ENCODE measurements at places on chromosomes 16 and 17.

DNA sequence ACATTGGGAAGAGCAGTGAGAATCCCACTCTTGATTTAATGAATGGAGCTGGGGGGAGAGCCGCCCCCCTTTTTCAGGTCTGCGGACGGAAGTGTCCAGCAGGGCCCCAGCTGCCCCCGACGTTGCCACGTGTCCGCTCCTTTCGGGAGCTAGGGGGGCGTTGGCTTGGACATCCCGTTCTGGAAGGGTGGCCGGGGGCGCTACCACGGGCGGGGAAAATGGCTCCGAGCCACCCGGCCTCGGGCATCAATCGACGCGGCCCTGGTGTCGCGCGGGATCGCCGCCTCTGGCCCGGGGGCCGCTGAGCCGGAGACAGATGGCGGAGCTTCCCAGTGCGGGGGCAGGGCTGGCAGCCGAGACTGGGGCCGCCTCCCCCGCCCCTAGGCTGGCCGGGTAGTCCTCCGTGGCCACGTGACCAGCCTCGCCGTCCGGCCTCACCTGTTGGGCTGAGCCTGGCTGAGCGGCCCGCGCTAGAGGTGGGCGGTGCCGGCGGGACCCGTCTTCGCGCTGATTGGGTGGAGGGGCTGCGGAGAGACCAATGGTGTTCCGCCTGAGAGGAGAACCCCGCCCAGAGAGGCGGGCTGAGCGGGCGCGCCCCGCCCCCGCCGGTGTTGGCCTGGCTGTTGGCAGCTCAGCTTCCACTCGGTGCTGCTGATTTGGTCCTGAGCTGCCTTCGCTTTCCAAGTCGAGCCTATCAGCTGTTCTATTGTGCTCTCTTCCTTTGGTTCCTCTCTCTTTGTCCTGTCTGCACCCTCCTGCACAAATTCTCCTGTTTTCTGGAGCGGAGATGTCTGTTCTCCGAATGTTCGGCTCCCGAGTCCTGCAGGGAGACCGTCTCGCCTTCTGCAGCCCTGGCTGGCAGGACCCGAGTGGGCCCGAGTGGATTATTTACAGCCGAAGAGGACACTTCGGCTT is 8.3 kb downstream of the HS3ST3B1 start:
- no peak for DNase-seq

DNA sequence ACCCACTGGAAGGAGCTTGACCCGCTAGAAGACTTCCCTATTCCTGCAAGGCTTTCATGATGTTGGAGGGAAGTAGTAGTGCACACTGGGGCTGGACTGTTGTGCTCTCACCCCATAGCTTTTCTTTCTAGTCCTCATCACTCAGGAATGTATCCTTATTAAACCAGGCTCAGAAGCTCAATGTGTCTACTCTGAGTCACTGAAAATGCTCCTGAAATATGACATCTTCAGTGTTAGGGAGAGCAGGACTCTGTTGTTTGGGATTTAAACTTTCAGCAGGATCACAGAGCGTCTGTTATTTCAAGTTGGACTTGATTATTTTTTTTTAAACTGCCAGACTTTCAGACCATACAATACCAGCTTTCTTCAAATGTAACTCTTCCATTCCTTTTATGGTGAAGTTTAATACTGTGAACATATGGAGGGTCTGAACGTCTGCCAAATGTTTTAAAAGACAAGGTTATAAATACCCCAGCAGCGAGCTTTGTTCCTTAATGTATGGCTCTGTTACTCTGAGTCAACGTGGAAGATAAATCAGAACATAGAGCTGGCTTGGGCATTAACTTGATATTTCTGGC is 257.5 kb downstream of the CDH11 start:
- no peak for DNase-seq

GRCh38 chr17:27535975-27536374 is 79.7 kb downstream of the KSR1 start:
- DNase-seq: no peak

GRCh38 chr17:7060165-7060891 is 16.4 kb upstream of the SLC16A11 start:
- DNase-seq: no peak

GRCh38 chr16:4840984-4841383 is 6.1 kb downstream of the GLYR1 start:
- DNase-seq: no peak

DNA sequence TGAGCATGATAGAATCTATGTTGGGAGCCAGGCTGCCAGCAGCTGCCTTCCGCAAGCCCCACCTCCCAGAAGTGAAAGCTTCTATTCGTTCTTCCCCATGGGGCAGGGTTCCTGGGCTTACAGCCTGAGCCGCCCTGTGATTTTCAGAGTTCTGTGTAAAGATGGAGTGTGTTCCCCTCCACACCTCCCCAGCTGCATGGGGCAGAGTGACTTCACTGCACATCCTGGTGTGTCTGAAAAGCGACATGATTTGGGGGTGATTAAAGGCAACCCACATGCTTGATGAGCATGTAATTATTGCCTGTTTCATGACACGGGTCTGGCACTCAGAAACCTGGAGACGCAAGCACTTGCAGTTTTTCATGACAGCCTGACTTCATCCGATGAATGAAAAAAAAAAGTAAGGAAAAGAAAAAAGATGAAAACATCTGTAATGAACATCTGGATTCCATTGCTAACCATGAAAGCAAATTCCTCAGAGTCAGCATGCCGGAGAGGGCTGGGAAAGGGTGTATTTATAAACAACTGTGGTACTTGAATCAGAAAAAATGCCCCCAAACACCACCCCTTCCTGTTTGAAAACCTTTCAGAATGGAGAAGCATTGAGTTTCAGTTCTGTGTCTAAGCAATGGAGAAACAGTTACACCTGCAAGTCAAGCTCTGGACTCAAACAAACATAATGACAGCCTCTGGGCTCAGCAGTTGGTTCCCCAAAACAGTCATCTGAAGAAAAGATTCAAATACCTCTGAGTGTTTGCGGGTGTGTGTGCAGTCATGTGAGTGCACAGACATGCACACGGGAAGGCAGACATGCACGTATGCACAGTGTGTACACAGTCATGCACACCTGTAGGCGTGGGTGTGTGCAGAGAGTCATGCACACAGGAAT is 266.0 kb downstream of the ENGASE start:
- no peak for DNase-seq

GRCh38 chr16:47567321-47567720 is 106.2 kb downstream of the PHKB start:
- DNase-seq: no peak

DNA sequence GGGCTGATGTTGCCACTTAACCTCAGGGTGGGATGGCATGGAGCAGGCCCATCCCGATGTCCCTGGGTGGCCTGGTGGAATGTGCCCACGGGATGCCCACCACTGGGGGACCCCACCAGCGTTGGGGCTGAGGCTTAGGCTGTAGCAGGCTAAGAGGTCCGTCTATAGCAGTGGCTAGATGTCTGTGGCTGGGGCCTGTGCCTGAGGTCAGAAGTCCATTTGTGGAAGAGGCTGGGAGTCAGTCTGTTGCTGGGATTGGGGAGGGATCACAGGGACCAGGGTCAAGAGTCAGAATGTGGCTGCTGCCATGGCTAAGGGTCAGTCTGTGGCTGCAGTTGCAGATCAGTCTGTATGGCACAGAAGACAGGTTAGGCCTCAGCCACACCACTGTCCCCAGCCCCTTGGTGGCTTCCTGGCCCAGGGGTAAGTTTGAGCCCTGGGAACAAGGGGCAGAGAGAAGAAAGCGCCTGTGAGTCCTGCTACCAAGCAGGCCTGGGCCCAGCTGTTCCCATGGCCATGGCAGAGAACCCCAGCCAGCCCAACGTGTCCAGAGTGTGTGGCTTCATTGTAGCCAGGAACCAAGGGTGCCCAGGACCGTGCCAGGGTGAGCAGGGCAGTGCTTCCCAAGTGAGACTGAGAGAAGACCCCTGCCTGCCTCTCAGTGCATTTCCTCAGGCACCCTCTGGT is 35.7 kb downstream of the RAI1 start:
- DNase-seq: no peak

GRCh38 chr16:78057803-78058564 is 35.6 kb downstream of the CLEC3A start:
- DNase-seq: no peak

DNA sequence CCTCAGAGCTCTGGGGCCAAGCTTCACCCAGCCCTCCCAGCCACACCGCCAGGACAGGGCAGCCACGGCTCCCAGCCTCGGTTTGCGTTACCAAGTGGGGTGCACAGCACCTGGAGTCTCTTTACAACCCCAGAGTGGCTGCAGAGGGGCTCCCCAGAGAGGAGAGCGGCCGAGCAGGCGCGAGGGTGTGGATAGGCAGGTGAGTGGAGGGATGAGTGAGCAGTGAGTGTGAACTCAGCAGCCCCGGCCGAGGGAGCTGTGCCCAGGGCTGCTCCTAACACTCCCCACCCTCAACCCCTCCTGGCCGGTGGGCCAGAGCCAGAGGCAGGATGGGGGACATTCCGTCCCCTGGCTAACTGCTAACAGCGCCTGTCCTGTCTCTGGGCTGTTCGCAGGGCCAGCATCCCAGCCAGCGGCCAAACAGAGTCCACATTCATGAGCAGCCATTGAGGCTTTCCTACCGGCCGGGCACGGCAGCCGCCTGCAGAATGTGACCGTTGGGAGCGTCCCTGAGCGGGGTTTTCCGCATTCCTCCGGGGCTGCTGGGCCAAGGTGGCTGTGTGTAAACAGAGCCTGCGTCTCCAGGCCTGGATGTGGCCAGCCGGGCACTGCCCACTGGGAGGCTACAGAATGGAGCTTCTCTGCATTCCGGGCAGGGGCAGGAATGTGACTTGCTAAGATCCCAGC is 5.3 kb downstream of the ZNF469 start:
- no peak for DNase-seq

- DNase-seq: no peak
Measured at GRCh38 chr17:77779711-77780539, 178.6 kb upstream of the TNRC6C start.

- no peak for DNase-seq
Measured at GRCh38 chr16:1145383-1146100, 7.4 kb upstream of the CACNA1H start.

- DNase-seq: no peak
Measured at GRCh38 chr16:24769806-24770205, 40.4 kb downstream of the TNRC6A start.
